ENCODE measurements at places on chromosomes 4 and X.

DNA sequence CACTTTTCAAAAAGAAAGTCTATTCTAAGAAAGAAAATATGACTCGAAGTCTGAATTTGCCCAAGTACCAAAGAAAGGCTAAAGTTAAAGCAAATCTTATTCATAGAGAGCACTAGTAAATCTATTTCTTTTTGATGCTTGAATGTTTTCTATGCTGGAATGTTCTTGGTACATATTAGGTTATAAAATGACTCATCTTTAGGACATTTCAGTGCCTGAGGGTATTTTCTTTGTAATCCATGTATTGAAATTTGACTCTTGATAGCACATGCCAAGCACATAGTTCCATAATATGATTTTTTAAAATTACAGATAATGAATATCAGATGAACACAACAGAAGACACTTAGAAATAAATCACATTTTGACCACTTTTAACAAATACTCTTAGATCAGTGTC, 232.8 kb downstream of the TRIML1 start:
- no peak for DNase-seq

- no peak for DNase-seq
Observed at GRCh38 chr4:184174571-184175488, 42.8 kb downstream of the ENPP6 start.

DNA sequence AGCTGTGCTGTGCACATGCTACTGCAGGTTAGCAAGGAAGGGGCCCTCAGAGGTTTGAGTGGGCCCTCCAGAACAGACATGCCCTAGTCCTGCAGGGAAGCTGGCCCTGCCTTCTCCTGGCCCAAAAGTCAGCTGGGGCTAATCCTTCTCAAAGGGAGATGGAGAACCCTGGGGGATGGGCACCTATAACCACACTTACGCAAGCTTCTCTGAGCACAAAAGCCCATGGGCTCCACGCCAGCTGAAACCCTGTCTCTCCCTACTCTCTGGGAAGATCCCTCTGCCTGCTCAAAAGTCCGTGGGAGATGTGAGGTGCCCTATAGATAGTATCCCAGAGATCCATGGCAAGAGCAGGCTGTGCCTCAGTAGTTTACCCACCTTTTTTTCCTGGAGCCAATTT, 58.9 kb upstream of the DKK2 start:
- no peak for DNase-seq

DNA sequence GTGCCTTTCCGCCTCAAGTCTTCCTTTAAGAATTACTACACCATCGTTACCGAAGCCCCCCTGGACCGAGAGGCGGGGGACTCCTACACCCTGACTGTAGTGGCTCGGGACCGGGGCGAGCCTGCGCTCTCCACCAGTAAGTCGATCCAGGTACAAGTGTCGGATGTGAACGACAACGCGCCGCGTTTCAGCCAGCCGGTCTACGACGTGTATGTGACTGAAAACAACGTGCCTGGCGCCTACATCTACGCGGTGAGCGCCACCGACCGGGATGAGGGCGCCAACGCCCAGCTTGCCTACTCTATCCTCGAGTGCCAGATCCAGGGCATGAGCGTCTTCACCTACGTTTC, 2.2 kb downstream of the PCDH10 start:
- DNase-seq: no peak

- DNase-seq: no peak
Observed at GRCh38 chr4:40755616-40756015, 5.9 kb downstream of the NSUN7 start.

DNA sequence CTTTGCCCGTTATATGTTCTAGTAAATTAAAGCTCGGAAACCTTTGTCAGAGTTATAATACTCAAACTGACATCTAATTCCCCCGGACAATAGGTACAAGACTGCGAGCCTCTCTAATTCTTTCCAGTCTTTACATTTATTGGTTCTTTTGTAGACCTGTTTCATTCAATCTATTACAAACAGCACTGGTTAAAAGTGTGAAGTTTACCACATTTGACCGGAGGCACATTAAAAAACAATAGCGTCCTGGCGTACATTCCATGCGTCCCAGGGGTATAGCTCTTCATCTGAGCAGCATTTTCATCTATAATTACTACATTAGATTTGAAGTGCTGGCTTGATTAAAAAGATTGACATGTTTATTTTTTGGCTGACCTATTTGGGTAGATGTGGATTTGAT, 49.9 kb upstream of the TENM3 start:
- DNase-seq: no peak
